ENCODE measurements at places on chromosomes 1 and 21.

GRCh38 chr1:229949500-229949899 lies 117.5 kb upstream of the GALNT2 start:
- DNase-seq: no peak

DNA sequence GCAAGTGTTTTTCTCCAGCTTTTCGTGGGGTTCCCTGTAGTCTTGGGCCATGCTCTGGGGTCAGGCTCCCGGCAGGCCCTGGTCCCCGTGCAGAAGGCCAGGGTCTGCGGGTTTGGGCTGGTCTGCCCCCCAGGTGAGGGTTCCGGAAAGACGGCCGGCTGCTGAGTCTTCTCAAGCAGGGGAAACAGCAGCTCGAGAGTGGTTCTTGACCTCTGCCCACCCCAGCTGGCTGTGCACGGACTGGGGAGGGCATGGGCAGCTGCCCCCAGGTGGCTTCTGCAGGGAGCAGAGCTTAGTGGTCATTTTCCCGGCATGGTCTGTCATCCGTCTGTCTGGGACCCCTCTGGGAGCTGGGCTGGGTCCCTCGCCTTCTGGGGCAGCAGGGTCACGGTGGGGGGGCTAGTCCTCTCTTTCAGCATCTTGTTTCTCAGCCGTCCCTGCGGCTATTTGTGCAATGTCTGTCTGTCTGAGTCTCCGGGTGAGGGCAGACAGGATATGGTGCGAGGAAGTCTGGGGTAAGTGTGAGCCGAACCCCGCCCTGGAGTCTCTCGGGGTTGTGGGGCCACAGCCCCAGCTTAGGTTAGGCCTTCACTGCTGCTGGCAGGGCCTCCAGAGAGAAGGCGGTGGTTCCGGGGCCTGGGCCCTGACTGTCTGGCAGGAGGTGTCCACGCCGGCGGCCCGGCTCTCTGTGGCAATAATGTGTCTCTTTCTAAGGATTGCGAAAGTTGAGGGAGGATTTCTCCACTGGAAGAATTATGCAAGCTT lies 6.1 kb downstream of the SKI start:
- no peak for DNase-seq

DNA sequence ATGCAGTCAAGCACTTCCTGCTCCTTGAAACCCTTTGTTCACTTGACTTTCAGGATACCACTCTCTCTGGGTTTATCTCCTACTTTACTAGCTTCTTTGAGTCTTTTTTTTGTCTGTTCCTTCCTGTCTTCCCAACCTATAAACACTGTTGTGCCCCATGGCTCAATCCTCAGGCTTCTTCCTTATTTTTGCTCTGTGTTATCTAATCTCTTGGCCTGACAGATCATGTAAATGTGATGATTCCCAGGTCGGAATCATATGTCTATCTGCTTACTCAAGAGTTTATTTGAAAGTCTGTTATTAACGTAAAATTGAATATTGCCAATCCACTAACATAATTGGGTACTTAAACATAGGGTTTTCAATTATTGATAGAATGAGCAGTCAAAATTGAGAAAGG lies 171.7 kb upstream of the ST6GALNAC5 start:
- DNase-seq: no peak

DNA sequence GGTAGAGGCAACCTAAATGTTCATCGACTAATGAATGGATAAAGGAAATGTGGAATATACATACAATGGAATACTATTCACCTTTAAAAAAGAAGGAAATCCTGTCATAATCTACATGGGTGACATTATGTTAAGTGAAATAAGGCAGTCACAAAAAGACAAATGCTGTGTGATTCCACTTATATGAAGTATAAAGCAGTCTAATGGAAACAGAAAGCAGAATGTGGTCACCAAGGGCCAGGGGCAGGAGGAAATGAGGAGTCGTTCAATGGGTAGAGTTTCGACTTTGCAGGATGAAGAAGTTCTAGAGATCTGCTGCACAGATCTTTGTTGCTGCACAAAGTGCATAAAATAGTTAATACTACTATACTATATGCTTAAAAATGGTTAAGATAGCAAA lies 7.8 kb downstream of the DIPK1A start:
- DNase-seq: no peak

DNA sequence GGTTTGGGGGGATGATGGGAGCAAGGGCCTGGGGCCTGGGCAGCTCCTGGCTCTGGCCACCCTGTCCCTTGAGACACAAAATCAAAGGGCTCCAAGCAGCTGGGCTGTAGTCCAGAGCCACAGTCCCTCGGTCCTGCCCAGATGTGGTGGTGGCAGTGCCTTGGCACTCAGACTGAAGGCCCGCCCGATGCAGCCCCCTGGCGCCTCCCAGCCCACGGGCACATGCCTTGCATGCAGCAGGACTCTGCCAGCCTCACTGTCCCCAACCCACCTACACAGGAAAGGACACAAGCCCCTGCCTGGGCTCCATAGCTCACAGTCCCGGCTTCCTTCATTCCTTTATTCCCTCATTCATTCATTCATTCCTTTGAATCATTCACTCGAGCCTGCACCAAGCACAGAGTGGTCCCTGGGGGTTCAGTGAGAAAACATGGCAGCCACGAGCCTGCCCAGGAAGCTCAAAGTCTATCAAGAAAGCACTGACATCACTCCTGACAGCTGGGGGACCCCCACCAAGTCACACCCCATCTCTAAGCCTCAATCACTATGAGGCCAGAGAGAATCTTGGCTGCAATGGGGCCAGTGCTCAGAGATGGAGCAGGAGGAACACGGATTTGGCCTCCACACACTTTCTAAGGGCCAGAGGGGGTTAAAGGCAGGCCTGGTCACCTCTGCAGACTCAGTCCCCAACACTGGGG lies 5.8 kb downstream of the SDC3 start:
- no peak for DNase-seq

- peak; percentile 83 for DNase-seq
These were observed 76.4 kb downstream of the FHAD1 start for GRCh38 chr1:15323351-15323988.

GRCh38 chr1:94048413-94049164 lies 72.4 kb downstream of the ABCA4 start:
- peak; percentile 37 for DNase-seq

DNA sequence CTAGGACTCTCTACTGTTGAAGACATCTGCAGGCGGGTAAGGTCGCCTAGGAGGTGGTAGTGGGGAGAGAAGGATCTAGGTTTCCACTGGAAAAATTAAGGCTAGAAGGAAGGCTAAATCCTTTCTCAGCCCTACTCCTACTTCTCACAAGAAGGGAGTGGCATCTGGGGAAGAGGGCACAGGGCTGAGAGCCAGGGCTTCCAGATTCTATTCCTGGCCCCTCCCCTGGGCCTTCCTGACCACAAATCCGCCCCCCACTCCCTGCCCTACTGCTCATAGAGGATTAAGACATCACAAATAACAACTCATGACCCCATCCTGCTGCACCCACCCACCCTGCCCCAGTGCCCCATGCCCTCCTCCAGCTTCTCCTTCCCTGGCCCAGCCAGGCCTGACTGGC lies 2.5 kb downstream of the PHLDA3 start:
- no peak for DNase-seq

GRCh38 chr1:192439373-192440025 lies 122.7 kb downstream of the RGS21 start:
- no peak for DNase-seq

- no peak for DNase-seq
These were observed 118.6 kb upstream of the KAZN start for GRCh38 chr1:14479865-14480264.

- no peak for DNase-seq
These were observed 898.4 kb downstream of the KCNT2 start for GRCh38 chr1:195709821-195710220.

- DNase-seq: no peak
These were observed 1043.2 kb downstream of the BRINP3 start for GRCh38 chr1:189434461-189434860.

DNA sequence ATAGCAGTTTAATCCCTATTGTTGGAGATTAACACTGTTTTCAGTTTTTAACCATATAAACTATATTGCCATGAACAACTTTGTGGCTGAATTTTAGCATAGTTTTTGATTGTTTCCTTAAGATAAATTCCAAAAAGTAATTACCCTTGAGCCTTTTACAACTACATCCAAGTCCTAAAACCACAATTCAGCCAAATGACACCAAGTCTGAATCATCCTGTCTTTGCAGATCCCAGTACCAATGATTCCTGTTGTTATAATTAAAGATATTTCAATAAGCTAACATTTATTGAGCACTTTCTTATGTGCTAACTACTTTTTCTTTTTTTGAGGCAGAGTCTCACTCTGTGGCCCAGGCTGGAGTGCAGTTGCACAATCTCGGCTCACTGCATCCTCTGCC lies 35.6 kb downstream of the IL23R start:
- no peak for DNase-seq

DNA sequence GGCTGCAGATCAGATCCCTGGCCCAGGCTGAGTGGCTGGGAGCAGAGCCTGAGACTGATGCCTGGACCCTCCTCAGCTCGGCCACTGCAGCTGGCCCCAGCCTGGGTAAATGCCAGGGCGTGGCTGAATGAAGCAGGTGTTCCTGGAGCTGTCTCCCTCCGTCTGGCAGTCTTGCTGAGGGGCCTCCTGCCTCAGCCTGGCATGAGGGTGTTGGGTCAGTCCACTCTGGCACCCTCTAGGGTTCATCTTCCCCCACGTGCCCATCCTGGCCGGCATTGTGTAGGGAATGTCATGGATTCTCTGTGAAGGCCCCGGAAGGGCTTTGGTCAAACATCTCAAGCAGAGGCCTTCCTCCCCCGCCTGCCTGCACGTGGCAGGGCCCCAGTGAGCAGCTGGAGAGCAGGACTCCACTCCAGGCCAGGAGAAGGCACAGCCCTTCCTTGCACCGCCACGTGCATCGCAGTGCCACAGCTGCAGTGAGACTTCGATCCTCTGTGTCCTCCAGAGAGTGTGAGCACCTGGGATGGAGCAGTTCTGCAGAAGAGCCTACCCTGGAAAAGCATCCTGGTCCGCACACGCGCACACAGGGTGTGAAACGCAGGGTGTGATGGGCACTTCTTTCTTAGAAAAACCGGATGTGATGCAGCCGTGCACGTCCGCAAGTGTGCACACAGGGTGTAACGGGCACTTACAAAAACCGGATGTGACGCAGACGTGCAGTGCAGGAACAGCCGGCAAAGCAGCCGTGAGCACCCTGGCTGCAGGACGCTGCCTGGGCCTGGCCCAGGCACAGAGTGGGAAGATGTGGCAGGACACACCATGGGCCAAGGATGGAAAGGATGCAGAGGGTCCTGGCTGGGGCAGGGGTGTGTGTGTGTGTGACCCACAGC lies 4.6 kb upstream of the KRTAP10-4 start:
- DNase-seq: no peak
